ENCODE measurements at places on chromosomes 5 and 9. TPM values are rescaled to one million over a fixed set of nuclear protein-coding genes. Genes with fewer than 3 reads are reported as not detected.

HSPA9 gene
- total RNA-seq: 294 TPM

PIP5K1B gene
- total RNA-seq: 7.1 TPM

TRAF1 gene
- 36.4 TPM for total RNA-seq

DNA sequence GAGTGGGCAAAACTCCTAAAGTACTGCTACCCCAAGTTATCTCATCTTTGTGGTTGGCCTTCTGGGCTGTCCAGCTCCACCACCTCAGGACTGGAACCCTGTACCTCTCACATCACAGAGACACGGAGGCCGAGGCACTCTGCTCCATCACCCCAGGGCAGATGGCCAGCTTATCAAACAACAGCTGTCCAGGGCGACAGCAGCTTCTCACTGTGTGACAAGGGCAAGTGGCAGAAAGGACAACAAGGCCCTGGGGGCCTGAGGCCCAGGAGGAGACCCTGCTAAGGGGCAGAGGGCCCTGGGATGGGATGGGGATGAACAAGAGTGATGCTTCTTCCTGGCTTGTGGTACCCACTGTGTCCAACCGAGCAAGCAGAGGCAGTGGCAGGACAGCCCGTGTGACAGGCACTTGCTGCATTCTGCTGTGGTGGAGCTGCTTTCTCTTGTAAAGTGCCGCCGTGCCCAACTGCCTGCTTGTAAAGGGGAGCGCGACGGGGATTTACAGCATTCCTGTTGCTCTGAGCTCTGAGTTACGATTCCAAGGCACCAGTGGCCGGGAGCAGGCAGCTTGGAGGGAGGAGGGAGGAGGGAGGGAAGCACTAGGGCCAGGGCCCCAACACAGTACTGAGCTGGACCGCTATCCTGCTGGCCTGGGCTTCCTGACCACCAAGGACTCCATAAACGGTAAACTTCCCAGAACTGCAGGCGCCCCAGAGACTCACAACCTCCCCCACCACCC is 71.2 kb downstream of the SHB start:
- no peaks in the 10 kb centered on the region for H3K27me3 ChIP-seq

GRCh38 chr9:128043467-128043868 is 23.7 kb downstream of the NAIF1 start:
- no peaks in the 10 kb centered on the region for H3K36me3 ChIP-seq
- H3K27me3 ChIP-seq: no peaks in the 10 kb centered on the region
- no peak overlapping the region for H3K4me3 ChIP-seq
- no peaks in the 10 kb centered on the region for H3K4me1 ChIP-seq
- no peak overlapping the region for H3K27ac ChIP-seq

DNA sequence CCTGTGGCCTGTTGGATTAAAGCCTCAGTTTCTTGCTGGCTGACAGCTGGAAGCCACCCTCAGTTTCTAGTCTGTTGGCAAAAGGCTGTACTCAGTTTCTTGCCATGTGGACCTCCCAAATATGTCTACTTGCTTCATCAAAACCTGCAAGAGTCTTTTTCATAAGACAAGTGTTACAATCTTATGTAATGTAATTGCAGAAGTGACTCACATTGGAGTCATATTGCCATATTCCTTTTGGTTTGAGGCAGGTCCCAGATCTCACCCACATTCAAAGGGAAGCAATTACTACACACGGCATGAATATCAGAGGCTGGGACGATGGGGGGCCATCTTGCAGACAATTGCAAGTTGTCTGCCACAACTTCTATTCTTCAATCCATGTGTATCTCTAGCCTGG is 286.7 kb upstream of the IL12B start:
- H3K4me3 ChIP-seq: no peak overlapping the region
- peaks cover 3% of the 10 kb centered on the region for H3K4me1 ChIP-seq
- H3K27ac ChIP-seq: no peak overlapping the region
- H3K27me3 ChIP-seq: no peaks in the 10 kb centered on the region

All from thoracic aorta (tissue), 2 donors.